ENCODE measurements at places on chromosomes 3 and 15. TPM values are rescaled to one million over a fixed set of nuclear protein-coding genes. Genes with fewer than 3 reads are reported as not detected.

DNA sequence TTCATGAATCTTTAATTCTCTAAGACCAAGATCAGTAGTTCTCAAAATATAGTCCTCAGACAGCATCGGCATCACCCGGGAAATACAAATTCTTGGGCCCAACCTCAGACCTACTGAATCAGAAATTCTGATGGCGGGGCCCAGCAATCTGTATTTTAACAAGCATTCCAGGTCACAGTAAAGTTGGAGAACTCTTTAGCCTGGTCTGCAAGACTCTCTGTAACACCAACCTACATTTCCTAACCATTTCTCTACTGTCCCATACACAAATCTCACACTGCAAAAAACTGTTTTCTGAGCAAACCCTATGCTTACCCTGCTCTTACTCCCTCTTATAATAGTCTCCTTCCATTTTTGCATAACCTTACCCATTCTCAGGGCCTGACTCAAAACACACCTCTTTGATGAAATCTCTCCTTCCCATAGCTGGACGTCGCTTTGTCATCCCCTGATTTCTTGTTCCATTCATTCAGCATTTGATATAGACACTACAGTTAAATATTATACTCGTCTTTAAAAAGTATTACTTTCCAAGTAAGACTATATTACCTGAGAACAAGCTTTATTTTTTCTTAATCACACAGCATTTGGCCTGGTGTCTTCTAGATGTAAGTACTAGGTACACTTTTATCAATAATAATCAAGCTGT is 83.3 kb upstream of the MYO5C start:
- DNase-seq: no peak

GRCh38 chr3:64105816-64106215 is 82.5 kb upstream of the PSMD6 start:
- no peak for DNase-seq

DNA sequence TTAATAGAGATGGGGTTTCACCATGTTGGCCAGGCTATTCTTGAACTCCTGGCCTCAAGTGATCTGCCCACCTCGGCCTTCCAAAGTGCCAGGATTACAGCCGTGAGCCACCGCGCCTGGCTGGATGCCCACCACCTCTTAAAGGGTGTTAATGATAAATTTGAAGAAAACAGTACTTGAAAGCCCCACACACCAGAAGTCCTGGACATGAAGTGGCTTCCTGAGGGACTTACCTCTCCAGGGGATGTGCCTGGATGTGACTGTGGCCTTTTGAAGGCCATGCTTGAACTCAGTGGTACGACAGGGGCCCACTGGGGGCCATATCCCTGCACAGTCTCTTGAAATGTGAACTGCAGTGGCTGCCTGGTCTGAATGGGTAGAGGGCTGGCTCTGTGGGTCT is 18.2 kb downstream of the IRAK2 start:
- DNase-seq: no peak

GRCh38 chr3:122021811-122022401 is at the start of gene ILDR1:
Gene ILDR1 (minus strand): TSS chr3:122022247. CDS start chr3:122022077, 170 bp downstream.
- DNase-seq: peak; percentile 92

GRCh38 chr3:166955201-166955939 is 424.7 kb downstream of the ZBBX start:
- DNase-seq: no peak

DNA sequence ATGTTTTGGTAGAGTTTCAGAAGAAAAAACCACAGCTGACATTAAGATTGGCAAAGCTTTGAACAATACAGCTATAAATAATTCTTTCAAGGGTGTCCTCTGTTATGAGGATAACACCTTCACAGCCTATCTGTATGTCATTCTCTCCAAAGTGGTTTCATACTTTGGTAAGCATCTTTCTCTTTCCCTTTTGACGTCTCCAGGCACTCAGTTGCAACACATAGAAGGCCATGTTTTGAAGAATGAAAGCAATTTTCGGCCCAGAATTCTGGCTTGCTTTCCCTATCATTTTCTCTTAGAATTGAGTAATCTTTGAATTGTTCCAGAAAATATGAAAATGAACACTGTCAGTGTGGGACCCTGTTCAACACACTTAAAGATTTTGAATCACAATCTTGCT is 200.0 kb upstream of the CBLB start:
- DNase-seq: no peak

DNA sequence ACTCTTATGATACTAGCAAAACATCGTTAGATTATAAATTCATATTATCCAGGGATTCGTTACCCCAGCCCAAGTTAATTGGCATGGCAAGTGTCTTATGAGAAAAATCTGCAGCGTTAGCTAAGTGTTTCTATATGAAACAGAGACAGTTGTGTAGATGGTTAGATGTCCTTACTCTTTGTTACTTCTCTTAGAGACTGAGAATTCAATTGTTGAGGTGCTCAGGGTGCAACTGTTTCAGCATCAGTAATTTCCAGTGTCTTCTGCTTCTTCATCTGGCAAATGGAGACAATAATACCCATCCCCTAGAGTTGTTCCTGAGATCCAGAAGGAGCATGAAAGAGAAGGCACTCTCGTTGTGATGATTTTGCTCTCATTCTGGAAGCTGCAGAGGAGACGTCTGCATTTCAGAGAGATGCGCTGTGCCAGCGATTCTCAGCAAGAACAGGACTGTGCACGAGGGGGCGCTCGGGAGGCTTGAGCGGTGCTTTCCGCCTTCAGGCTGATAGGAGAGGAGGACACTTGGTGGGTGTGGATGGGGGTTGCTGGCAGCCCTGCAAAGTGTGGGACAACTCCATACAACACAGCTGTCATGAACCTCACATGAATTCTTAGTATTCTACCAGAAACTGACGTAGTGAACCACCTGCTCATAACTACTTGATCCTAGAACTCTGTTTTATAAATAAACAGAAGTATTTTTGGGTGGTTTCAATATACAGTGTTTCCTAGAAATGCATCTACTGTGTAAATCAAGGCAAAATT is 39.7 kb upstream of the SPSB4 start:
- peak; percentile 60 for DNase-seq

- DNase-seq: no peak
Measured at GRCh38 chr3:53035825-53036619, 9.9 kb downstream of the SFMBT1 start.

DNA sequence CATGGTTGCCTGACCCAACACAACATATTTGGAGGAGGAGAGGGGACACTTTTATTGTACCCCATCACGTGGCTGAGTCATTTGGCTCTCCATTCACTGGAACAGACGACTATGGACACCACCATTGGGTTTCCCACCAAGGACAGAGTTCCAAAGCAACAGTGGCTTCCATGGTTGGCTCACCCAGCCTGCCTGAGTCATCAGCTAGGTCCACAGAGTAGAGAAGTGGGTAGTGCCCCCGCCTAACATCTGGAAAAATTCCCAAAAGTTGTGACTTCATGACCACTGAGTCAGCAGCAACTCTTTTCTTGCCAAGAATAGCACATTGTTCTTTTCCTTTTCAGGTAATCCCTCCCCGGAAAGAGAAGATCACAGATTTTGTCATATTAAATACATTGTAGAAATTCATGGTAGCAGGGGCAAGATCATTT is 3.0 kb upstream of the PPP1R2 start:
- DNase-seq: no peak

GRCh38 chr3:109973733-109974132 is 636.4 kb upstream of the DPPA4 start:
- no peak for DNase-seq

DNA sequence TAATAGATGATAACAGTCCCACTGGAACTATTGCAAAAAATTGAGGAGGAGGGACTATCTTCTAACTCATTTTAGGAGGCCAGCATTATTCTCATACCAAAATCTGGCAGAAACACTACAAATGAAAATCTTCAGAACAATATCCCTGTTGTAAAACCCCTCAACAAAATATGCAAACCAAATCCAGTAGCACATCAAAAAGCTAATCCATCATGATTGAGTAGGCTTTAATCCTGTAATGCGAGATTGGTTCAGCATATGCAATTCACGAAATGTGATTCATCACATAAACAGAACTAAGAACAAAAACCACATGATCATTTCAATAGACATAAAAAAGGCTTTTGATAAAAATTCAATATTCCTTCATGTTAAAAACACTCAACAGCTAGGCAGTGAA is 23.9 kb upstream of the PLSCR2 start:
- no peak for DNase-seq

GRCh38 chr3:13158871-13159270 is 85.6 kb upstream of the IQSEC1 start:
- no peak for DNase-seq

DNA sequence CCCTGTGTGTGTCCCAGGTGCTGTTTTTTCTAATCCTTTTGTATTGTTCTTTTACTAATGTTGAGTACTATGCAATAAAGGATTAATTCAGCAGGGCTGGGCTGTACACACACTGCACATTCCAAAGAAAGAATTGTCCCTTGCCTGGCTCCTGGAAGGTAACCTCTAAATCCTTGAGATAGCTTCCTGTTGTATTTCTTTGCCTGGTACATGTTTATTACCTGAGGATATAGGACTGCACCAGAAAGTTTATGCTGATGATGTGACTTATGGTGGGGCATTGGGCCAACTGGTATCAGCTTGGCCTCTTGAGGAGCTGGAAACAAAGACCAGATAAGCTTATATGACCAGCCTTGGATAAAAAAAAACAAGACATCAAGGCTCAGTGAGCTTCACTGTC is 26.6 kb upstream of the FAN1 start:
- no peak for DNase-seq

GRCh38 chr3:124639406-124640237 is 90.6 kb upstream of the UMPS start:
- no peak for DNase-seq

- DNase-seq: no peak
Measured at GRCh38 chr3:18729671-18730070, 304.5 kb upstream of the SATB1 start.

DNA sequence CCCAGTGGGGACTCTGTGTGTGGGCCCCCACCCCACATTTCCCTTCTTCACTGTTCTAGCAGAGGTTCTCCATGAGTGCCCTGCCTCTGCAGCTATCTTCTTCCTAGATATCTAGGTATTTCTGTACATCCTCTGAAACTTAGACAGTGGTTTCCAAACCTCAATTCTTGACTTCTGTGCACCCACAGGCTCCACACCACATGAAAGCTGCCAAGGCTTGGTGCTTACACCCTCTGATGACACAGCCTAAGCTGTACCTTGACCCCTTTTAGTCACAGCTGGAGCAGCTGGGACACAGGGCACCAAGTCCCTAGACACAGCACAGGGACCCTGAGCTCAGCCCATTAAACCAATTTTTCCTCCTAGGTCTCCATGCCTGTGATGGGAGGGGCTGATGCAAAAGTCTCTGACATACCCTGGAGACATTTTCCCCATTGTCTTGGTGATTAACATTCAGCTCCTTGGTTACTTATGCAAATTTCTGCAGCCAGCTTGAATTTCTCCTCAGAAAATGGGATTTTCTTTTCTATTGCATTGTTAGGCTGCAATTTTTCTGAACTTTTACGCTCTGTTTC is 304.5 kb downstream of the OTOL1 start:
- no peak for DNase-seq

- DNase-seq: no peak
Measured at GRCh38 chr3:59709702-59710553, 660.1 kb upstream of the CFAP20DC start.

GRCh38 chr15:79436037-79436780 is 4.1 kb downstream of the MINAR1 start:
- DNase-seq: no peak

DNA sequence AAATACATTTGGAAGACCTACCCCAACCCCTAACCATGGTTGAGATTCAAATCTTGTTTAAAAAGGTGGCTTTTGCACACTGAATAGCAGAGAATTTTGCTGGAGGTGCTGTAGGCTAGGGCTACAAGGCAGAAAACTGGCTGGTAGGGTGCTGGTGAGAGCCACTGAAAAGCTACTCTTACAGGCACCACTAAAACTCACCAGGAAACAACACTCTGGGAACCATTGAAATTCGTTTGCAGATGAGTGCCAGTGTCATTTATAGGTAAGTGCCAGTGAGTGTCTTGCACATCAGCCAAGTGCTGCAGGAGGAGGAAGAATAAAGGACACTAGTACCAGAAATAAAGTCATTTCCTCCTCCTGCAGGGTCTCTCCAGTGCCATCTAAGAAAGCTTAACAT is 610.2 kb downstream of the ZNF385D start:
- DNase-seq: no peak

DNA sequence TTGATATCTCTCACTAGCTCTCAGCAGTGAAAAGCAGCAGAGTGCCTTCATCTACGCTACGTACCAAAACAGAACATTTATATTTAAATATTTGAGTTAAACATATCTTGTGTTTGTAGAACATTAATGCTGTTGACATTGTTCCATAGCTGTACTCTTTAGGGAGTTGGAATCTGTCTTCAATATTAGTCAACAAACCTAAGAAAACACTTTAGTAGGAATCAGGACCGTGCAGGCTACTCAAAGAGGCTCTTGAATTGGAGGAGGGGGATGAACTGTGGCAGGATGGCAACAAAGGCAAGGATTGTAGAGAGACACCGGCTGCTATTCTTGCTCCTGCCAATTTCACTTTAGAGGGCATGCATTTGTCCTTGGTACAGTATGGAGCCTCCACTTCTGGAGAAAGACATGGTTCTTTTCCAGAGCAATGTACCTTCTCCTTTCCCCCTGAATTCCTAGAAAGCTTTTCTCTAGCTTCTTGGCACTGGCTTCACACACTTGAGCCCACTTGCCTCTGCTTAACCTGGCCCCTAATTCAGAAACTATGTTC is 265.9 kb downstream of the CD47 start:
- DNase-seq: no peak

DNA sequence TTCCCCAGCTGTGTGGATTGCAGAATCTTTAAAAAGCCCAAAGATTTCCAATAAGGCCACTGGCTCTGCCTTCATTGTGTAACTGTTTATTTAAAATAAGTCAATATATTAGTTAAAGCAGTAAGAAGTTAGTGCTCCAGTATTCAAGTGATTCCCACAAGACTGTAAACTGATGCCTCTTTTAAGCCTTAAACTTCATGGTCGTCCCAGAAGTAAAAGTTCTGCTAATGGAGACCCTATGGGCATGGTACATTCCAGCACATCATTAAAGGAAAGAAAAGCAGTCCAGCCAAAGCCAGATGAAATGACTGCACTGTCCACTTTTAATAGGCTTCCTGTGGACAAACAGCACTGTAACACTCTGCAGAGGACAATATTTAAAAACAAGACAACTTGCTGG is 512.6 kb downstream of the MECOM start:
- DNase-seq: no peak

The RFX7 gene
- 17.9 TPM for total RNA-seq

The FHIT gene
- 7.1 TPM for total RNA-seq

The PARL gene
- 35.5 TPM for total RNA-seq

The MYEF2 gene
- total RNA-seq: 41.4 TPM

The ZNF860 gene
- total RNA-seq: 1.1 TPM

The UBE2Q2 gene
- total RNA-seq: 24.1 TPM

The TIMP4 gene
- total RNA-seq: 1.6 TPM

The KIF7 gene
- total RNA-seq: 4.7 TPM

All from upper lobe of left lung (tissue), 6 donors.